ENCODE measurements at places on chromosomes 11 and 22.

DNA sequence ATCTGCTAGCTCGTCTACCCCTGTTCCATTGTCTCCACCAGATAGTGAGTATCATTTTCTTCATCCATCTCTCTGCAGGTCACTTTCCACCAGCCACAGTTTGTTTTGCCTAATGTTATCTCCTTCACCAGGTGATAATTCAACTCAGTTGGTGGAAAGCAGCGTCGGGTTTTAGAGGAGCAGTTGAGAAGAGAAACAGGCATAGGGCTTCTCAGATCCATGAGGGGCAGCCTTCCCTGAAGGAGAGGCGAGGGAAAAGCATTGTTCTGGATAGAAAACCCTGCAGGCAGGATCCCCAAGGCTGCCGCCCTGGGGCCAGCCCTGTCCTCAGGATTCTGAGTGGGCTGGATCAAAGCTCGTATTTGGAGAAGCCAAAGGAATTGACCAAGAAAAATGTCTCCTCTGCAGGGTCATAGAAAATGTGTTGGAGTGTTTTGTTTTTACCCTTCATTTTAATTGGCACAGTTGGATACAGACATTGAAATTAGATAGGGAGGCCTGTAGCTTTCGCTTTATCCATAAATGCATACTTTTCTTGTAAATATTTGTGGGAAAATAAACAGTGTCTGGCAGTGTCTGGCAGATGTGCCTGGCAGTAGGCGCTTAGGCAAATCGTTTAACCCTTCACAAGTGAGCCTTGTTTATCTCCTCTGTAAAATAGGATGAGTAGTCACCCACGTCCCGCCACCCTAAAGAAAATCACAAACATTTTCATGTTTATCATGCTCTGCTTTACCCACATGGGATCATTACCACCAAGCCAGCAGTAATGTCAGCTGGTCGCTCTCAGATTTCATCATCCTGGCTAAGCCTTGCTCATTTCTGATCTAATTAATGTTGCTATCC lies 73.4 kb upstream of the TTC12 start:
- DNase-seq: no peak

DNA sequence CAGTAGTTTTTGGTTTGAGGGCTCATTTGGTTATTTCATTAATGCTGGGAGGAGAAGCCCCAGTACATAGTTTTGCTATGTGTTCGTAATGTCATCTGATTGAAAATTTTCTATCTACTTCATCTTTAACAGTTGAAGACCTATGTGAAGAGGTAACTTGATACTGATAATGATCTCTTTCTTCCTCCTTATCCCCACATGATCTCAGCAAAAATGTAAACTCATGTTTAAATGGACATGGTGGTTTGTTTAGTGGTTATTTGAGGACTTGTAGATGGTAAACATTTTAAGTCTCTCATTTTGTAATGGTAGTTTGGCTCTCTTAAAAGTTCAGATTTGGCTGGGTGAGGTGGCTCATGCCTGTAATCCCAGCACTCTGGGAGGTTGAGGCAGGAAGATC lies 53.7 kb upstream of the SPTBN2 start:
- no peak for DNase-seq

DNA sequence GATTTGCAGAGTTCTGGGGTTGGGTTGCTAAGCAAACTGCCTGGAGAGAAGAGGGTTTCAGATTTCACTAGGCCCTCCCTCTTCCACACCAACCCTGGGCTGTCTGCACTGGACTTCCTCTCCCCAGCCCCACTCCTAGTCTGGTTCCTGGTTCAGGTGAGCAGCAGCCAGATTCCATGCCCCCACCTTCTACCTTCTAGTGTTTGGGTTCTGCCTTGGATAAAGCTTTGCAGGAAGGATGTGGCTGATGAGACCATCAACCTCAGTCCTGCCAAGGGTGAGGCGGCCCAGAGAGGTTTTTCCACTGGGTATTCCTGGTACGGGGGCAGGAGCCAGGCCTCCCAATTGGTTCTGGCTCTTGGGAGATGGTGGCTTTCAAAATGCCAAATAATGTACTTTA lies 68.3 kb downstream of the BCR start:
- DNase-seq: no peak

DNA sequence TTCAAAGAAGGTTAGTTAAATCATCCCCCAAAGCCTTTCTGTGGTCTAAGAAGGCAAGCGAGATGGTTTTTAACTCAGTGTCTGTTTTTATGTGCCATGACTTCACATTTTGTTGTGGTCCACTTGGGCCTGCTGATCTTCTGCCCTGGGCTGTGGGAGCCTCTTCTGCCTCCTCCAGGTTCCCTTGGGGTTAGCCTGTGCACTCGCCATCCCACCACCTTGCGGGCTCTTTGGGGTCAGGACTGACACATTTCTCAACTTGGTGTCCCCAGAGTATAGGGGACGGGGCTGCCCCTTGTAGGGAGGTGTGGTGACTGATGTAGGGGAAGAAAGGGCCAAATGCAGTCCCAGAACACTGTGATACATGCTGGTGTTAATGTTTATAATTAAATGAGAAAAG lies 207.0 kb downstream of the TBC1D22A start:
- no peak for DNase-seq

DNA sequence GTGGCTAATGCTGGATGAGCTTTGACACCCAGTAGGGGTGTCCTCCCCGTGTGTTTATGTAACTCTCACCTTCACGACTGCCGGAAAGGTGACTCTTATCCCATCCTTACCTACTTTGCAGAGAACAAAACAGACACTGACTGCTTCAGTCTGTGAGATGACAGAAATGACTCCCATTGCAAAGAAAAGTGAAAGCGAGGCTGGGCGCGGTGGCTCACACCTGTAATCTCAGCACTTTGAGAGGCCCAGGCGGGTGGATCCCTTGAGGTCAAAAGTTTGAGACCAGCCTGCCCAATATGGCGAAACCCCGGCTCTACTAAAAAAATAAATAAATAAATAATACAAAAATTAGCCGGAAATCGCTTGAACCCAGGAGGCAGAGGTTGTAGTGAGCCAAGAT lies 106.4 kb upstream of the ANO1 start:
- DNase-seq: no peak

DNA sequence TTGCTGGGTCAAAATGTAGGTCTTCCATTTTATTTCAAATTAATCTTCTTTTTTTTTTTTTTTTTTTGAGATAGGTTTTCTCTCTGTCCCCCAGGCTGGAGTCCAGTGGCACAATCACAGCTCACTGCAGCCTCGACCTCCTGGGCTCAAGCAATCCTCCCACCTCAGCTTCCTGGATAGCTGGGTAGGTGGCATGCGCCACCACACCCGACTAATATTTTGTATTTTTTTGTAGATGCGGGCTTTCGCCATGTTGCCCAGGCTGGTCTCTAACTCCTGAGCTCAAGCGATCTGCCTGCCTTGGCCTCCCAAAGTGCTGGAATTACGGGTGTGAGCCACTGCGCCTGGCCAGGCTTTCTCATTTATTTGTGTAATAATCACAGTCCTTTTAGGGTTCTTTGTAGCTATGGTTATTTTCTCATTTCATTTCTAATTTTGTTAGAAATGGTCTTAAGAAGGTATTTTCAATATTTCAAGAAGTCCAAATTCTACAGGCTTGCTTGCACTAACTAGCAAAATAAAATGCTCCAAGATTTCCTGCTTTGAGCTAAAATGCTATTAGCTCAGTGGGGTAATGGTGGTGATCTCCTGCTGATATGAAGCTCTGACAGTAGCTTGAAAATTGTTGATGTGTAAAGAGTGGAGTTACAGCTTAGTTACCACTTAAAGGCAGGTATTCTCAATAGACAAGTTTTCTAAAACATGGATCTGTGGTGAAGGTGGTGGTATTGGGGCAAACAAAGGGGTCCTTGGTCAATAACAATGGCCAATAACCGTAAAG lies 50.0 kb downstream of the RBX1 start:
- DNase-seq: no peak

GRCh38 chr11:2513441-2513840 lies 68.6 kb downstream of the KCNQ1 start:
- DNase-seq: no peak

DNA sequence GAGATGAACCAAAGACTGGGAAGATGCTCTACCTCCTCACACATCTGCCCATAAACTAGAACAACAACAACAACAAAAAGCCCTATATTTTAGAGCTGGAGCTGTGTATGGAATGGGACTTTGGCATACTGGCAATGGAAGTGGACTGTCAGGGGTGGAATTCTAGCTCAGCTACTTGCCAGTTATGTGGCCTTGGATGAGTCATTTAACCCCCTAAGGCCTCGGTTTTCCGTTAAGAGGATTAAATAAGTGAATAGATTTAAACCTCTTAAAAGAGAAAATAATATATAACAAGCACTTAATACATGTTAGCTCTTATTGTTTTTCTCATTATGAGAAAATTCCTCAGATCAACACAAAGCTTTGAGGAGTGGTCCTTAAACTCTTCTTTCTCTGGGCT lies 195.0 kb downstream of the KIF18A start:
- no peak for DNase-seq

DNA sequence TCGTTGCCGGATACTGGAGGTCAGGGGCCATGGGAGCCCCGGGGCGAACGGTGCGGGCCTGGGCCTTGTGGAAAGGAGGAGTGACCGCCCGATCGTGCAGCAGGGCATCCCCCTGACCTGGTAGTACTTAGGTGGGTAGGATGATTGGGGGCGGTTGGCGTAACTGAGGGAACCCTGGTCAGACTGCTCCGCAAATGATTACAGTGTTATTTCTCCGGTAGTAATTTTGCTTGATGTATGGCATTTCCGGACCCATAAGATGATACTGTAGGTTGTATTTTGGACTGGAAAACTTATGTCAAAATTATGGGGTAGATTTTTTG lies 762 bp downstream of the MTMR3 start:
- DNase-seq: no peak

DNA sequence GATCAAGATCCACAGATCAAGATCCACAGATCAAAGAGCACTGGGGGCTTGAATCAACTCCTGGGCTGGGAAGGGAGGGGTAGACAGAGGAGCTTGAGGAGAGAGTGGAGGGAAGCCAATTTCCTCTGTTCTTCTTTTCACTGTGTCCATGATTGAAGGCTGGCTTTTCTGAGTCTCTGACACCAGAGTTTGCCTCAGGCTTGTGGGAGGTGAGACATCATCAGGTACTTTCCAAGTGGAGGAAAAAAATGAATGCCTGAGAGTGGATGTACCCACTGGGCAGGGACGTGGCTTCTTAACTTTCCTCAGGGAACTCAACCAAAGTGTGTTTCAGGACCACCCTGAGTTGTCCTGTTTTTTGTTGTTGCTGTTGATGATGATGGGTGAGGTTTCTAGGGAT lies 11.0 kb upstream of the HEPHL1 start:
- no peak for DNase-seq

DNA sequence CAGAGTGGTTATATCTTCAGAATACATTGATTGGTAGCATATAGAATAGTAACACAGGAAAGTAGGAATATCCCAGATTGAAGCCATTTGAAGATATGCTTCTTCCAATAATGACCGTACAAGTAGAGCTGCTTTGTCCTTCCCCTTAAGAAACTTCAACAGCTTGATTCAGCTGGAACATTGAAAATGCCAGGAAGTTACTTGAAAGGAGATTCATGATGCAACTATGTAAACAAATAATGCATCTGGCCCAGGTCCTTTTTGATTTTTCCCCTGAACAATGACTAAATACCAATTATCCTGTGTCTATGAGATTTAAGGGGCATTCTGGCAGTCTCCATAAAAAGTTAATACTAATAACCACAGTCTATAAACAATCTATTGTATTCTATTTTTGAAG lies 3.0 kb downstream of the DKK3 start:
- no peak for DNase-seq

DNA sequence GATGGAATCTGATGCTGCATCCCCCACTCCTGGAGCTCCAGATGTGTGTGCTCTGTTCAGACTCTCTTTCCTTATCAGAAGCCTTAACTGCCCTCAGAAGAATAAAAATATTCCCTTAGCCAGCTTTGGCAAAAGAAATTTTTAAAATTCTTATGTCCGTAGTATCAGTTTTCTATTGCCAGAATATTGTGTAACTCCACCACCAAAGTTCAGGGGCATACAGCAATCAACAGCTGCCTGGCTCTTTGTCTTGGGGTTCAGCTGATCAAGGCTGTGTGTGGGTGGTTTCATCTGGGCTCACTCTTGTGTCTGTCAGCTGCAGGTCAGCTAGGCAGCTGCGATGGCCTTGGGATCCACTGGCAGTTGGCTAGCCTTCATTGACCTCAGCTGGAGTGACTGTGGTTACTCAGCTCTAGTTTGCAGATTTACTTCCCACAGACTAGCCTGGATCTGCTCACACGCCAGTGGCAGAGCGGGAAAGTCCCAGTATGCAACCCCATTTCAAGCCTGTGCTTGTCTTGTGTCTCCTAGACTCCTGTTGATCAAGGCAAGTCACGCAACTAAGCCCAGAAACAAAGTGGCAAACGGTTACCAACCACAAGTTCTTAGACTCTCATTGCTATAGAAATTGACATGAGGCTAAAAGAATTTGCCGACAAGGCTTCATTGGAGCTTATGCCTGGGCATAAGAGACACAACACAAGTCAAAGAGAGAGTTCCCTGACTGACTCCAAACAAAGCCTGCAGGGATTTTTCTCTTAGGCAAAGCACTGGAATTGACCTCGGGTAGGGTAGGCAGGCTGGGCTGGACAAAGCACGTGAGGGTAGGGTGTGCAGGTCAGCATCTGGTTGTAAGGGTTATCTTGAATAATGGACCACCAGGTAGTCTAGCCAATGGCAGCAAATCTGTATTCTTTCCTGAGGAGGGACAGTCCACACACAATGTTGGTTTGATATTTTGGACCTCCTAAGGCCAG lies 7.5 kb downstream of the TMEM138 start:
- no peak for DNase-seq

DNA sequence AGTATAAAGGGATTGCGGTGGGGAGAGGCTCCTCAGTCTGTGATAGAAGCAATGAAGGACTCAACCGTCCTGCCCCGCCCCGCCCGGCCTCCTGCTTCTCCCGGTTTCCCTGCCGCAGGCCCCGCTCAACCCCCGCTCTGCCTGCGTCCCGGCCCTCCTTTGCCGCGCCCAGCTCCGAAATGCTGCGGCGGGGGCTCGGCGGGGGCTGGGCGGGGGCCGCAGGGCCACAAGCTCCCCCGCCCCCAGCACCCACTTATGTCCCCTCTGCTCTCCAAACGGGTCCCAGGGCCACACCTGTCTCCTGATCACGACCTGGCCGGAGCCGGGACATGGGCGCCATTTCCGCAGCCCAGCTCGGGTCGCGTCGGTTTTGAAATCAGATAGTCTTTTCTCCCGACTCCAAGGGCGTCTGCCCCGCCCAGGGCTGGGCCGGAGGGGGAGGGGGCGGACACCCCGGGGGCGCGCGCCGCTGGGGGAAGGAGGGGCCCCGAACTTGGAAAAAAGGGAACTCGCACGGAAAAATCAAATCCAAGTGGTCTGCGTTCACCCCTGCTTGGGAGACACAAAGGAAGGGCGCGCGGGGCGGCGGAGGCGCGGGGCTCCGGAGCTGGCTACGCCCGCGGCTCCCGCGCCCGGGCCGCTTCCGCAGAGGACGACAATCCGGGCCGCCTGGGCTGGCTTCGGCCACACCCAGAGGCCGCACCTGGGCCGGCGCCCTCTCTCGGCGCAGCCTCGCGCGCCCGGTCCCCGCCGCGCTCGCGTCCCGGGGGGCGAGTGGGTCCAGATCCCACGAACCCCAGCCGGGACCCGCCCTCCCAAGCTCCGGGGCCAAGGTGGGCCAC lies 70.6 kb upstream of the EP300 start:
- no peak for DNase-seq
